PC-9 (cell line): ENCODE measurements at places on chromosomes 12 and 14. TPM values are rescaled to one million over a fixed set of nuclear protein-coding genes. Genes with fewer than 3 reads are reported as not detected.

Gene MIP
- not detected in 2 replicates for total RNA-seq

Gene TNS2
- total RNA-seq: 8.5 and 11.5 TPM in 2 replicates

Gene FAM186B
- total RNA-seq: 1.3 and 1.7 TPM in 2 replicates

Gene RNASE7
- total RNA-seq: not detected in 2 replicates

Gene ANKS1B
- total RNA-seq: not detected in 2 replicates

Gene CLEC2B
- total RNA-seq: 3.4 and 3.9 TPM in 2 replicates

Gene KLHL33
- total RNA-seq: 0.11 TPM in 1 of 2 replicates, not detected in the other

GRCh38 chr14:52031781-52032180, 37.1 kb downstream of the NID2 start:
- peaks cover 12% of the 10 kb centered on the region; the same call in 1 of the 2 replicates for H3K4me1 ChIP-seq
- no peak overlapping the region for H3K4me3 ChIP-seq
- H3K27me3 ChIP-seq: no peaks in the 10 kb centered on the region
- DNase-seq: no peak

GRCh38 chr12:53660041-53660440, 15.8 kb downstream of the ATP5MC2 start:
- H3K27me3 ChIP-seq: no peaks in the 10 kb centered on the region
- no peak overlapping the region for H3K4me3 ChIP-seq
- H3K36me3 ChIP-seq: no peaks in the 10 kb centered on the region
- no peak overlapping the region for H3K27ac ChIP-seq
- no peak for DNase-seq

- no peaks in the 10 kb centered on the region for H3K36me3 ChIP-seq
- H3K4me3 ChIP-seq: no peak overlapping the region
- DNase-seq: no peak
- no peaks in the 10 kb centered on the region for H3K4me1 ChIP-seq
These were observed 71.6 kb downstream of the BBS10 start for GRCh38 chr12:76276499-76277151.

DNA sequence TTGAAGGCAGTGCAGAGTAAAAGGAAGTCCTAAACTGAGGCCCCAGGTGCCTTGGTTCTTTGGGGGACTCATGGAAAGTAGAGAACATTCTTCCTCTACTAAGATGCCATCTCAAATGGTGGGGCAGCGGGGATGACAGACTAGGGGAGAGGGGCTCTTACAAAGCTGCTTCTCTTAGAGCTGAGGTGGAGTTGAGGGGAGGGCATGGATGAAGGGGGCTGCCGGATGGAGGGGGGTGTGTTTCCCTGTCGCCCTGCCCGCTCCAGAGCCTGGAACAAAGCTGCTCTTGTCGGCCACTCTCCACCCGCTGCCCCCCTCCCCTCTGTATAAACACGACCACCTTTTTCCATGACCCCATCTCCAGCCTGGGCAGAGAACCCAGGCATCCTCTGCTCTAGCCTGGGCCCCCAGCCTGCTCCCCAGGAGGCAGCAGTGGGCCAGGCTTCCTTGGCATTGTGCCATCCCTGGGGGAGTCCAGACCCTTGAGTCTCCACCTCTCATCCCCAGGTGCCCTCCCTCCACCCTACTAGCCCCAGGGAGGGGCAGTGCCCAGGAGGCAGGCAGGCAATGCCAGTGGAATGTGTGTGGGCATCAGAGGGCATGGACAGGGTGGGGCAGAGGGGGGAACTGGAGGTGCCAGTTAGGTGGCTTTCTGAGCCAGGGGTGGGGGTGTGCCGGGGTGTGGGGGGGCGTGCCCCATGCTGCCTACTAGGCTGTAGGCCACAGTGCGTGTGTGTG, 1.7 kb downstream of the RARG start:
- peak overlapping the region; percentile 29; the same call in 1 of the 2 replicates for H3K27ac ChIP-seq
- H3K4me1 ChIP-seq: peaks cover 64% of the 10 kb centered on the region
- H3K4me3 ChIP-seq: peak overlapping the region; percentile 100
- no peaks in the 10 kb centered on the region for H3K27me3 ChIP-seq
- peaks cover 10% of the 10 kb centered on the region; the same call in 1 of the 2 replicates for H3K36me3 ChIP-seq

GRCh38 chr12:100453951-100454350, 19.7 kb upstream of the NR1H4 start:
- peaks cover 24% of the 10 kb centered on the region; the same call in 1 of the 2 replicates for H3K27me3 ChIP-seq
- H3K4me1 ChIP-seq: no peaks in the 10 kb centered on the region
- DNase-seq: no peak
- H3K4me3 ChIP-seq: no peak overlapping the region
- H3K36me3 ChIP-seq: no peaks in the 10 kb centered on the region
- no peak overlapping the region for H3K27ac ChIP-seq

DNA sequence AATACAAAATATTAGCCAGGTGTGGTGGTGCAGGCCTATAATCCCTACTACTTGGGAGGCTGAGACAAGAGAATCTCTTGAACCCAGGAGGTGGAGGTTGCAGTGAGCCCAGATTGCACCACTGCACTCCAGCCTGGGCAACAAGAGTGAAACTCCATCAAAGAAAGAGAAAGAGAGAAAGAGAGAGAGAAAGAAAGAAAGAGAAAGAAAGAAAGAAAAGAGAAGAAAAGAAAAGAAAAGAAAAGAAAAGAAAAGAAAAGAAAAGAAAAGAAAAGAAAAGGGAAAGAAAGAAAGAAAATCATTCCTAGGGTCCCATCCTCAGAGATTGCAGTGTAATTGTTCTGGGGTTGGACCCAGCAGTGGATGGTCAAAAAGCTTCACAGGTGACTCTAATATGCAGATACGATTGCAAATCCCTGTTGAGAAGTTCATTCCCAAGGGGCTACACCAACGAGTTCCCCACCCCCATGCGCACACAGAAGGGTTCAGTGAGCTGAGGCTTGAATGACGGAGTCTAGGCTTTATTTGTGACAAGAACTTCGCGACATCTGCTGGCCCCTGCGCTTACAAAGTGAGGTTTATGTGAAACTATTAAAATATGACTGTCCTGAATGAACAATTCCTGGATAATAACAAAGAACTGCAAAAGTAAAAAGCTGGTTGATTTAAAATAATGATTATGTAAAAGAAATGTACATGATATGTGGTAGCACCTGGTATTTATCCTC, 17.4 kb upstream of the RNASE12 start:
- H3K4me3 ChIP-seq: no peak overlapping the region
- DNase-seq: no peak
- peaks cover 15% of the 10 kb centered on the region for H3K4me1 ChIP-seq
- H3K27me3 ChIP-seq: no peaks in the 10 kb centered on the region

DNA sequence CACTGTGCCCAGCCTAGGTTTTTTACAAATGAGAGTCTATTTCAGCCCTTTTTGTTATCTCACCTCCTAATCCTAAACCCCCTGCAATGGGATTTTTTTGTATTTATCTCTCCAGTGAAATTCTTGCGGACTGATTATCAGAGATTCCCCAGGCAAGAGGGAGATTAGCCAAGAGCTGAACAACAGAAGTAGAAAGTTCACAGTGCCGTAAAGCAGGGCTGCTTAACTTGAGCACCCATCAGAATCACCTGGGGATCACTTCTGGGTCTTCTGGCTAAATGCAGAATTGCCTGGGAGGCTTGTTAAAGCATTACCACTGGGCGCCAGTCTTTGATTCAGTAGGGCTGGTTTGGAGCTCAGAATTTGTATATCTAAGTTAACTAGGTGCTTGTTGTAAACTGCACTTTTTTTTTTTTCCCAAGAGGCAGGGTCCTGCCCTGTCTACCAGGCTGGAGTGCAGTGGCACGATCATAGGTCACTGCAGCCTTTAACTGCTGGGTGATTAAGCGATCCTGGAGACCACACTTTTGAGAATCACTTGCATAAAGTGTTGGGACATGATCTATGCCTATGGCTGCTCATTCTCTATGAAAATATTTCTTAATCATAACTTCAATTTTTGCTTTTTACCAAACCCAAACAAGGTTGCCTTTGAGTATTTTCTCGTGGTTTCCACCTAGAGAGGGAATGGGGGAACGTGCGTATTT, 1.1 kb upstream of the DPPA3 start:
- H3K4me1 ChIP-seq: no peaks in the 10 kb centered on the region
- no peak overlapping the region for H3K4me3 ChIP-seq
- no peak for DNase-seq
- H3K36me3 ChIP-seq: no peaks in the 10 kb centered on the region
- no peaks in the 10 kb centered on the region for H3K27me3 ChIP-seq
- H3K27ac ChIP-seq: no peak overlapping the region

DNA sequence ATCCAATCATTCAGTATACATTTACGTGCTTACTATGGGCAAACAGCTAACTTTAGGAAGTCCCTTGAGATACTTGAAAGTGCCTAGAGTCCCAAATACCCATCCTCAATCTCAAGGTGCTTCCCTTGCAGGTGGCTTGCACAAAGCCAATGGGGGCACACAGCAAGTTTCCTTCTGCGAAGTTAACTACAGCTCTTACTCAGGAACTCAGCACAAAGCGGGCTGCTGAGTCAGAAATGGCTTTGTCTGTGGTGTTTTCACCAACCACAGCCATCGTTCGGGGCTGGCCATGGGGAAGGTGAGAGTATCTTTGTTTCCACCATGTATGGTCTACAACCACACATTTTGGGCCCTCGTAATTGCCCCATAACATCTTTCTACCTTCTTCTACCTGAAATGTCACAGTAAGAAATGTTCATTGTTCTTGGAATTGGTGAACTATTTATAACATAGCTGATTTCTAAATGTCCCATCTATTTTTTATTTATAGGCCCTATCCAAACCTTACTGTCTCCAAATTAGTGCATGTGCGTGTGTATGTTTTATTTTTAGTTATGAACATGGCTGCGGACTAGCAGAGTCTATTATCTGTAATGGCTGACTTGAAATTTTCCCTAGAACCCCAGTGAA, 13.9 kb downstream of the MFAP5 start:
- H3K36me3 ChIP-seq: no peaks in the 10 kb centered on the region
- H3K27ac ChIP-seq: no peak overlapping the region
- H3K4me3 ChIP-seq: no peak overlapping the region

GRCh38 chr14:81991998-81992397, 458.3 kb upstream of the SEL1L start:
- no peak overlapping the region for H3K4me3 ChIP-seq
- H3K36me3 ChIP-seq: no peaks in the 10 kb centered on the region
- no peak for DNase-seq
- no peaks in the 10 kb centered on the region for H3K27me3 ChIP-seq

DNA sequence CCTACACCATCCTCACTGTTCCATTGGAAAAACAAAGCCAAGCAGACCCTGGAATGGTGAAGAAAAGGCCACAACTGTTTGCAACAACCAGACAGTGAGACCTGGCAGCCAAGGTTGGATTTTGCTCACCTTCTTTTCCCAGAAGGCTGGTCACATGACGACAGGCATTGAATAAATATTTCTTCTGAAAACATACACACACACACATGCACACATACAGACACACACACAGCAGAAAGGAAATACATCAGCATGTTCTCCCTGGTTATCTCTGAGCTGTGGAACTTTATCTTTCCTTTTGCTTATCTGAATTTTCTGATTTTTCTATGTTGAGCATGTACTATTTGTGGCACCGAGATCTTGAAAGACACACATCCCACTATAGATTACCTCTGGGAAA, 38.0 kb upstream of the CCDC60 start:
- H3K4me1 ChIP-seq: no peaks in the 10 kb centered on the region
- no peaks in the 10 kb centered on the region for H3K36me3 ChIP-seq
- H3K27ac ChIP-seq: no peak overlapping the region
- H3K27me3 ChIP-seq: peaks cover 55% of the 10 kb centered on the region

- DNase-seq: no peak
- no peak overlapping the region for H3K27ac ChIP-seq
- no peak overlapping the region for H3K4me3 ChIP-seq
- H3K36me3 ChIP-seq: no peaks in the 10 kb centered on the region
These were observed 110.2 kb downstream of the PLEKHA5 start for GRCh38 chr12:19239616-19240234.

- no peaks in the 10 kb centered on the region for H3K4me1 ChIP-seq
- H3K36me3 ChIP-seq: 0 out of 2 replicates have a peak, but pooled peaks cover 5% of the 10 kb centered on the region
- H3K4me3 ChIP-seq: no peak overlapping the region
- DNase-seq: no peak
- no peak overlapping the region for H3K27ac ChIP-seq
These were observed 58.0 kb downstream of the TMEM116 start for GRCh38 chr12:111954969-111955368.

- no peak for DNase-seq
- peaks cover 22% of the 10 kb centered on the region for H3K4me1 ChIP-seq
- no peak overlapping the region for H3K27ac ChIP-seq
These were observed 5.5 kb upstream of the DDX23 start for GRCh38 chr12:48857278-48857994.

DNA sequence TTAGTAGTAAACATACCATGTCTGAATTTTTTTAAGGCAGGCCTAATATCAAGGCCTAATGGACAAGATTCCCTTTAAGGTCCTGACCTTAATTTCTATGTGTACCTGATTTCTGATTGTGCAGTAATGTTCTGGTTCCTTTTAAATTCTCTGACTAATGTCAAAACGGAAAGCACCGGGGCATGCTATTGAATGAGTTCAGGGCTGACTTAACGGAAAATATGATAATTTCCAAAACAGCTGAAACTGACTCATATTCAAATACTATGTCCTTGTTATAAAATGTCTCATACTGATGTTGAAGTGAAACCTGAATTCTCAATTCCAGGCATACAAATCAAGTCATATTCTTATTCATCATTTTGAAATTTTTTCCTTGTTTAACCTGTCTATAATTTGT, 6.7 kb downstream of the TAS2R43 start:
- H3K36me3 ChIP-seq: no peaks in the 10 kb centered on the region
- DNase-seq: no peak
- no peaks in the 10 kb centered on the region for H3K4me1 ChIP-seq
- no peaks in the 10 kb centered on the region for H3K27me3 ChIP-seq
- H3K4me3 ChIP-seq: no peak overlapping the region
- no peak overlapping the region for H3K27ac ChIP-seq

DNA sequence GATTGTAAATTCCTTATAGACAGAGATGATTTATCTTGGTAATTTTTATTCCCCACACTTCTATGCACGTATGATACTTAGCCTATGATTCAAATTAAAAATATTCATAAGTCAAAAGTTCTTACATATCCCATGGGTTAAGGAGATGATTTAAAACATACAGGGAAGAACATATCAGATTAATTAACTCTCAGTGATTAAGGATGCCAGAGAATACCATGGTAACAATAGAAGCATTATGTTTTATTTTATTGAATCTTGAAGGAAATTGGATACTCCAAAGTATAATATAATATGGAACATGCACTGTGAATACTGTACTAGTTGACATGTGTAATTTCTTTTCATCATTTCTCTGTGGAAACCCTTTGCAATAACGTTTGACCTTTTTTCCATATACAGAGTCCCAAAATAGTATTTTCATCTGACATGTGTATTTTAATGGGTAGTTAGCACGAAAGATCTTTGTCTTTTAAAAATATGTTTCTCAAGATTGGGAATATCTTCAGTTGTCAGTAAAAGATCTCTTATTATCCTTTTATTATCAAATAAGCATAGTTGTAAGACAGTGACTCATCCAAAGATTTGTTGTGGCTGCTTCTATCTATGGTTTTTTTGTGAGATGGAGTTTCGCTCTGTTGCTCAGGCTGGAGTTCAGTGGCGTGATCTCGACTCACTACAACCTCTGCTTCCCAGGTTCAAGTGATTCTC, 166.7 kb downstream of the RAD51B start:
- DNase-seq: no peak
- no peak overlapping the region for H3K27ac ChIP-seq
- H3K36me3 ChIP-seq: no peaks in the 10 kb centered on the region
